ENCODE measurements at places on chromosomes 2 and 18. TPM values are rescaled to one million over a fixed set of nuclear protein-coding genes. Genes with fewer than 3 reads are reported as not detected.

The ASTL gene
- not detected for total RNA-seq

The CPSF3 gene
- 22.3 TPM for total RNA-seq

The NTSR2 gene
- 1.9 TPM for total RNA-seq

The CNGA3 gene
- total RNA-seq = not detected

The ST6GAL2 gene
- 0.13 TPM for total RNA-seq

The C2orf80 gene
- total RNA-seq = not detected

The NEU4 gene
- 0.57 TPM for total RNA-seq

The ADAM23 gene
- total RNA-seq = 5.6 TPM

The CRYGD gene
- total RNA-seq = not detected

The VIL1 gene
- total RNA-seq = not detected

Data from adrenal gland (tissue), 19 donors.